ENCODE measurements at places on chromosomes 16 and 17.
A peak's percentile ranks its signal among the peaks of the same experiment; 100 is the strongest.

DNA sequence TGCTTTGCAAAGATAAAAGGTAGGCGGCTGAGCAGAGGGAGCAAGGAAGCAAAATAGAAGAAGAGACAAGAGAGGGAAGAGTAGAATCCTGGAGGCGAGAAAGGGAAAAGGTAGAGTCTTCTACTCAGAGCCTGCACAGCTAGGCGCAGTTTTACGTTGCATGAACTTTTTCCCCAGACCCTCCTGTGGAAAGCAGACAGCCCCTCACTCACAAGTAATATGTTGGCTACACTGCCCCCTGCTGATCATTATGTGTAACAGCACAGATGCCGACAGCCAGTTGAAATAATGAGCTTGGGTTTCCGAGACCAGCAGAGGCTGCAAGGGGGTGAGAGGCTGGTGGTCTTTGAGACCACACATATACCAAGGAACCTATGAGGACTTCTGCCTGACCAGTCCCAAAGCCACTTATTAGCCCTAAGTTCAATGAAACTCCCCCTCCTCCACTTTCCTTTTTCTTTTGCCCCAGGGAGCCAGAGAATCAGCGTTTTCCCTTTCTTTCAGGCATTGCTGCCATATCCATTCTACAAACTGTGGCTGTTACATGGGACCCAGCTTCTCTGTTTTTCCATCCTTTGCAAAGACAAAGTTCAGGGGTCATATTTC is 22.5 kb upstream of the CMTR2 start:
- DNase-seq = peak; percentile 12

GRCh38 chr17:61578645-61579044 is 12.4 kb downstream of the NACA2 start:
- no peak for DNase-seq

GRCh38 chr16:48087639-48088038 is 68.2 kb downstream of the ABCC12 start:
- no peak for DNase-seq

DNA sequence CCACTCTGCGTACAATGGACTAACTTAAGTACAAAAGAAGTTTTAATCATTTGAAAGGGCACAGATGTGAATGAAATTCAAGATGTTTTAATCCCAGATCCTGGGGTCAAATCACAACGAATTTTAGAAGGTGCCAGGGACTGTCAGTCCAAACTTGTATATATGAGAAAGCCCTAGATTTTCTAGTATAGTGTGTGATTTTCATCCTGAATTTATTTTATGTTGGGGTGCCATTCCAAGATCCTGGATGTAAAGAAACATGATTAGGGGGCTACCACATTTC is 64.3 kb downstream of the TUBD1 start:
- DNase-seq = no peak

GRCh38 chr16:47037396-47037745 is 63.9 kb upstream of the DNAJA2 start:
- DNase-seq = no peak

GRCh38 chr17:60606036-60606435 is 6.0 kb downstream of the PPM1D start:
- DNase-seq = no peak

DNA sequence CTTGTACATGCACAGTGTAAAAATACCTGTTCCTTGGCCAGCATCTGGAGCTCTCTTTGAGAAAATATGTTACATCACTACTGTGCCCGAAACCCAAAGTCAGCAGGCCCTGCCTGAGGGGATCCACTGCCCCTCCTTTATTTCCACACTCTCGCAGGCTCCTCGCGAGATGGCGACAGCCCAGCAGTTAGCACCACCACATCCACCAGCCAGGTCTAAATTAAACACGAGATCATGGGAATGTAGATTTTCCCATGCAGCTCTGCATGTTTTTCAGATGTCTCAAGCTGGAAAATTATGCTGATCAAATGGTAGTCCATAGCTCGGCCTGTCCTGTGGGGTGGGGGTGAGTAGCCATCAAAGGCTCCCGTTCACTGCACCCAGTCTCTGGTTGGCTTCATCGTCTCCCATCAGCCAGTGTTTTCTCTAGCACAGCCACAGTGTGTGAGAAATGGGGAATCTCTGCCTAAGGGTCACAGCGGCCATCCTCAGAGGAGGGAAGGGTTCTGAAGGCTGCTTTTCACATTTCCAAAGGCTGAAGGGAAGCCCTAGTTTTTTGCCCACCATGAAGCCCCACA is 34.7 kb downstream of the EPN2 start:
- DNase-seq = no peak

- no peak for DNase-seq
Measured at GRCh38 chr17:81428948-81429774, 33.9 kb downstream of the BAHCC1 start.

GRCh38 chr16:83911290-83911689 is 12.4 kb downstream of the MLYCD start:
- DNase-seq = no peak

Measured in Panc1 (cell line).